ENCODE measurements at places on chromosomes 3 and 15. TPM values are rescaled to one million over a fixed set of nuclear protein-coding genes. Genes with fewer than 3 reads are reported as not detected.

Gene CTXN2
- not detected for total RNA-seq

Gene ZBTB20
- 46.6 TPM for total RNA-seq

Gene BDH1
- 70.7 TPM for total RNA-seq

Gene DUOXA2
- not detected for total RNA-seq

GRCh38 chr3:162141272-162141791 lies 644.7 kb downstream of the OTOL1 start:
- no peaks in the 10 kb centered on the region for H3K4me1 ChIP-seq
- H3K27ac ChIP-seq = no peak overlapping the region
- H3K36me3 ChIP-seq = no peaks in the 10 kb centered on the region
- H3K27me3 ChIP-seq = no peaks in the 10 kb centered on the region
- H3K4me3 ChIP-seq = no peak overlapping the region

GRCh38 chr3:175932586-175932985 lies 1073.5 kb downstream of the NAALADL2 start:
- H3K36me3 ChIP-seq = no peaks in the 10 kb centered on the region
- no peak for DNase-seq
- no peak overlapping the region for H3K27ac ChIP-seq
- H3K4me1 ChIP-seq = no peaks in the 10 kb centered on the region

GRCh38 chr3:134824791-134825190 lies 29.7 kb downstream of the EPHB1 start:
- no peak for DNase-seq
- H3K27me3 ChIP-seq = no peaks in the 10 kb centered on the region
- no peaks in the 10 kb centered on the region for H3K4me1 ChIP-seq
- no peaks in the 10 kb centered on the region for H3K36me3 ChIP-seq
- no peak overlapping the region for H3K4me3 ChIP-seq
- no peak overlapping the region for H3K27ac ChIP-seq

DNA sequence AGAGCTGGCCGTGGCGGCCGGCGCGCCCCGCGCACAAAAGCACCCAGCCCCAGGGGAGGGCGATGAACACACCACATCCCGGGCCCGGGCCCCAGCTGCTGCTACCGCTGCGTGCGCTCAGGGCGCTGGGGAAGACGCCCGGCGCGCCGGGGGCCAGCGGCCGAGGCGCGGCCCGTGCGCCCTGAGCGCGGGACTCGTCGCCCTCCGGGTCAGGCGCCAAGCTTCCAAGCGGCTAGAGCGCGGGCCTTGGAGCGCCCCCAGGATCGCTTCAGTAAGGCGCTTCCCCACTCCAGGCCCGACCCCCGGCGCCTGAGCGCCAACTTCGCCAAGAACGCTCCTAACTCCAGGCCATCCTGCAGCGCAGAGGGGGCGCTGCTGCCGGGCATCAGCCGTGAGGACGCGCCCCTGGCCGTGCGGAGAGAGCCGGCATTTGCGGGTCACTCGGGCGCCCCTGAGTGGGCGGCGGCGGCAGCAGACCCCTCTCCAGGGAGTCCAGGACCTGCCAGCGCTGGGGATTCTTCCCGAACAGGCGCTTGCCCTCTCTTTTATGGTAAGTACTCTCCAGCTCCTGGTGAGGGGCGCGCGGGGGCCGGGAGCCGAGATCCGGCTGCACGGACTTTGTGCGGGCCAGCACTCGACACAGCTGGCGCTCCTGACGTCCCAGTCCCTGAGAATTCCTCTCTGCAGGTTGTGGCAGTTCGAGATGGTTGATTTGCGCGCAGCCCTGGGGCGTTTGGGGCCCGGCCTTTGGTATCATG lies 475 bp downstream of the SPSB4 start:
- DNase-seq = no peak
- peaks cover 66% of the 10 kb centered on the region for H3K27me3 ChIP-seq
- H3K4me3 ChIP-seq = peak overlapping the region; percentile 51
- no peak overlapping the region for H3K27ac ChIP-seq
- peaks cover 26% of the 10 kb centered on the region for H3K4me1 ChIP-seq

DNA sequence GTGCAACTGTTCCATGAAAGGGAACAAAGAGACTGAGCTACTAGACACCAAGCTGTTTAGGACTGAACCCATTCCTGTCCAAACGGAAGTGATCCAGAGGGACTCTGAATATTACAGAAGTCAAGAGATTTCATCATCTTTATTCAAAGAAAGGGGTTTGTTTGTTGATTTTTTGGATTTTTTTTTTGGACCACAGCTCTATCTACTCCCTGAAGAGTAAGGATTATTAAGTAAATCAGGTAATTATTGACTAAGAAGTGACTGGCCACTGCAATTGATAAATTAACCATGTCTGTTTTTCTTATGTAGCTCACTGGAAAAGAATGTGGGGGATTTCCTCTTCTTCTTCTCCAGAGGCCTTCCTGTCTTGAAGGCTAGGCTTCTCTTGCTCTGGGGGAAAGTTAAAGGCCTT lies 146.6 kb upstream of the TPM1 start:
- DNase-seq = no peak
- H3K27me3 ChIP-seq = no peaks in the 10 kb centered on the region
- no peaks in the 10 kb centered on the region for H3K36me3 ChIP-seq
- H3K4me3 ChIP-seq = no peak overlapping the region

DNA sequence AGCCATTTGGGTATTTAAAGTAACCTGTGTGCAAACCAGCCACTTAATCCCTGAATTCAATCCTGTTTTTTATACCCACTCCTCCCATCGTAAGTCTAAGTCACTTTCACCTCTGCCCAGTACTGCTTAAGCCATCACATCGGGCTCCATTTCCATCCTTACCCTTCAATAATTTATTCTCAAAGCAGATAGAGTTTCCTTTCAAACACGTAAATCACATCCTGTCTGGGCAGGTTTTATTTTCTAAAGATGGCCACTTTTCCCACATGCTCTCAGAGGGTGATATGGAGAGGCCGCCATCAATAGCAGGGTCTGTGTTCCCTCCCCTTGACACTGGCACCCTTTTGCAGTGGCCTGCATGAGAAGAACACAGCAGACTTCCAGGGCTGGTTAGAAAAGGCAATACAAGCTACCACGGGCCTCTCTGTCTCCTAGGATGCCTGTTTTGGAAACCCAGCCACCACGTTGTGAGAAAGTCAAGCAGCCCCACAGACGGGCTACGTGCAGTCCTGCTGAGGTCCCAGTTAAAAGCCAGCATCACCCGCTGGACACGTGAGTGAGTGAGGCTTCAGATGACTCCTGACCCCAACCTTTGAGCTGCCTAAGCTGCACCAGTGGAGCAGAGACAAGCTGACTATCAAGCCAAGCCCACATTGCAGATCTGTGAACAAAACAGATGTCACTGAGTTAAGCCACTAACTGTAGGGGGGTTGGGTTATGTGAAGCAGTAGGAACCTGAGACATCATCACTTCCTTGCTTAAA lies 241.8 kb upstream of the SLCO3A1 start:
- no peaks in the 10 kb centered on the region for H3K36me3 ChIP-seq
- no peaks in the 10 kb centered on the region for H3K4me1 ChIP-seq
- no peak overlapping the region for H3K27ac ChIP-seq
- no peak for DNase-seq
- H3K4me3 ChIP-seq = no peak overlapping the region
- no peaks in the 10 kb centered on the region for H3K27me3 ChIP-seq

- no peaks in the 10 kb centered on the region for H3K36me3 ChIP-seq
- peaks cover 20% of the 10 kb centered on the region for H3K4me1 ChIP-seq
- peak overlapping the region; percentile 19 for H3K4me3 ChIP-seq
- peak overlapping the region; percentile 34 for H3K27ac ChIP-seq
Measured at GRCh38 chr3:107958146-107958545, 132.7 kb downstream of the CD47 start.

DNA sequence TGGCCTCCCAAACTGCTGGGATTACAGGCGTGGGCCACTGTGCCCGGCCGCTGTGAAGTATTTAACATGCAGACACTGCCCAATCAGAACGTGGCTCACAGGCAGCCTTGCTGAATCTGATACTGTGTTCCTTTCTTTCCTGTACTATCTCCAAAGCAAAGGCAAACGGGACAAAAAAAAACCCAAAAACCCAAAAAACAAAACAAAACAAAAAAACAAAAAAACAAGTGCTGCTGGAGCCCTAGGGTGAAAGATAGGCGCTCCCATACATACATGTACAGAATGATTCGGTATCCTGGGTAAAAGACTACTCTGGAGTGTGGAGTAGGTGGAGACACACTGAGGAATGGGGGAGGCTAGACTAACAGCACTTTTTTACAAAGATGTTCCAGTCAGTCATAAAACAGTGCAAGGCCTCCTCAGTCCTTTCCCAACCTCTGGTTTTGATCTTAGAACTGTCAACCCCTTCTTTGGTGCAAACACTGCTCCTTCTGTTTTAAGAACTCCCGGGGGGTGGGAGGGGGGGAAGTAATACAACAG lies 7.7 kb upstream of the MAP1A start:
- no peaks in the 10 kb centered on the region for H3K36me3 ChIP-seq
- peaks cover 34% of the 10 kb centered on the region for H3K4me1 ChIP-seq
- H3K27ac ChIP-seq = peak overlapping the region; percentile 88
- H3K27me3 ChIP-seq = no peaks in the 10 kb centered on the region
- DNase-seq = no peak

DNA sequence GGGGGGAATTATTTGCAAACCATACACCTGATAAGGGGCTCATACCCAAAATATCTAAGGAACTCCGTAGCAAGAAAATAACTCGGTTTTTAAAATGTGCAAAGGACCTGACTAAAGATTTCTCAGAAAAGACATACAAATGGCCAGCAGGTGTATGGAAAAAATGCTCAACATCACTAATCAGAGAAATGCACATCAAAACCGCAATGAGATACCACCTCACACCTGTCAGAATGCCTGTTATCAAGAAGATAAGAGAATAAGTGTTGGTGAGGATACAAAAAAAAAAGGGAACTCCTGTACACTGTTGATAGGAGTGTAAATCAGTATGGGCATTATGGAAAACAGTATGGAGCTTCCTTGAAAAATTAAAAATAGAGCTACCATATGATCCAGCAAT lies 89.4 kb downstream of the C3orf70 start:
- H3K27ac ChIP-seq = no peak overlapping the region
- H3K4me1 ChIP-seq = no peaks in the 10 kb centered on the region
- no peak overlapping the region for H3K4me3 ChIP-seq
- H3K27me3 ChIP-seq = no peaks in the 10 kb centered on the region

GRCh38 chr3:154970797-154971196 lies 109.3 kb upstream of the MME start:
- H3K4me1 ChIP-seq = no peaks in the 10 kb centered on the region
- H3K27me3 ChIP-seq = no peaks in the 10 kb centered on the region
- H3K4me3 ChIP-seq = no peak overlapping the region
- no peaks in the 10 kb centered on the region for H3K36me3 ChIP-seq

All from suprapubic skin (tissue), 4 donors.